ENCODE measurements at places on chromosomes 3 and 15.

- DNase-seq = no peak
These were observed 2.5 kb upstream of the FEZF2 start for GRCh38 chr3:62375655-62376453.

DNA sequence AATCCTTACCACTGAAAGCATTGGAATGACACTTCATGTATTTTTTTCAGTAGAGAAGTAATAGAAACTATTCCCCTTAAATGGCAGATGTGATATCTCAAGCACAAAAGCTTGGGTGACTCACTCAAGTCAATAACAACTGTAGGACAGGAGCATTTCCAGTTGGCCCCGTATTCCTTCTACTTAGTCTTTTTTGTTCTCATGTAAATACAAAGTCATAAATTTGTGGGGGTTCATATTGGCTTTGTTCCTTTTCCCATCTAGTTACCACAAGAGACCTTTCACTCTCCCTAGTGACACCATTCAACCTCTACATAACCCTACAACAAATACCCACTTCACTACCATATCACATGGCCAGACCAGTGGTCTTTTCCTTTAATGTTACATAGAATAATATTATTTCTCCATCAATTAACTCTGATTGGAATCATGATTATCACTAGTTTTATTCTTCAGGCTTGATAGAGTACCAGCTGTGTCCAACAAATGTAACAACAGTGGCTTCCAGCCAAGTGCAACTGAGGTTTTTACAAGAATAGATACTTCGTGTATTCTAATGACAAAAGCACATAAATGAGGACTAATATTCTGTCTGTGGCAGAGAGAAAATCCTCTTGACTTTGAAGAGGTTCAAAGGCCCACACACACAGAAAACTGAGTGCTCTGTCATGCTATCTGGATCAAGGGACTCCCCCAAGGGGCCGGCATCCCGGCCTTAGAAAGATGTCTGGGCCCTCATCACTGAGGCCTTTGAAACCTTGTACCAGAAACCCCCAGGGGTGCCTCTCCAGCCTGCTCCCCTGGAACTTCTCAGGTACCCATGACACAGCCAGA, 94.0 kb upstream of the THBS1 start:
- no peak for DNase-seq

DNA sequence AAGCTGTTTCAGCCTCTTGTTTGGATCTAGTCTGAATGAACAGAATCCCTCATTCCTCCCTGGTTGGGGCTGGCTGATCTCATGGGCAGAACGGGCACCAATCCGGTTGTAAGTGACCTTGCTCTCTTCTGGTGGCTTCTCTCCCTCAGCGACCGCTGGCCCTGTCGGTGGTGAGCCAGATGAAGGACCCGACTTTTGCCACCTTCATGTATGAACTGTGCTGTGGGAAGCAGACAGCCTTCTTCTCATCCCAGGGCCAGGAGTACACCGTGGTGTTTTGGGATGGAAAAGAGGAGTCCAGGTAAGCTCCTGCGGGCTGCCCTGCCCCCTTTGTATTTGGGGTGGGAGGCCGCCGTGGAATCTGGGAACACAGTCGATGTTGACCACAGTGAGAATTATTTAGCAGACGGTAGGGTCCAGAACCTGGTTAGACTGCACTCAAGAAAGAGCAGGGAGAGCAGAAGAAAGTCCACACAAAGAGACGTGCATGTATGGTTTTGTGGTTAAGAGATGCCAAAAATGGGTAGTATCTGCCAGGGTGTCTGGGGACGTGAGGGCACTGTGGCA, 138.8 kb downstream of the LRRK1 start:
- DNase-seq = no peak

- no peak for DNase-seq
These were observed 373.3 kb downstream of the GAP43 start for GRCh38 chr3:115996420-115997108.

GRCh38 chr3:157956176-157956575, 150.0 kb downstream of the SHOX2 start:
- no peak for DNase-seq

- no peak for DNase-seq
These were observed 229.2 kb downstream of the SQOR start for GRCh38 chr15:45863881-45864580.
